AG04449 (cell line): ENCODE measurements at places on chromosomes 16 and 17.
A peak's percentile ranks its signal among the peaks of the same experiment; 100 is the strongest.

- no peak for DNase-seq
Observed at GRCh38 chr16:52953215-52953614, 99.5 kb downstream of the CHD9NB start.

DNA sequence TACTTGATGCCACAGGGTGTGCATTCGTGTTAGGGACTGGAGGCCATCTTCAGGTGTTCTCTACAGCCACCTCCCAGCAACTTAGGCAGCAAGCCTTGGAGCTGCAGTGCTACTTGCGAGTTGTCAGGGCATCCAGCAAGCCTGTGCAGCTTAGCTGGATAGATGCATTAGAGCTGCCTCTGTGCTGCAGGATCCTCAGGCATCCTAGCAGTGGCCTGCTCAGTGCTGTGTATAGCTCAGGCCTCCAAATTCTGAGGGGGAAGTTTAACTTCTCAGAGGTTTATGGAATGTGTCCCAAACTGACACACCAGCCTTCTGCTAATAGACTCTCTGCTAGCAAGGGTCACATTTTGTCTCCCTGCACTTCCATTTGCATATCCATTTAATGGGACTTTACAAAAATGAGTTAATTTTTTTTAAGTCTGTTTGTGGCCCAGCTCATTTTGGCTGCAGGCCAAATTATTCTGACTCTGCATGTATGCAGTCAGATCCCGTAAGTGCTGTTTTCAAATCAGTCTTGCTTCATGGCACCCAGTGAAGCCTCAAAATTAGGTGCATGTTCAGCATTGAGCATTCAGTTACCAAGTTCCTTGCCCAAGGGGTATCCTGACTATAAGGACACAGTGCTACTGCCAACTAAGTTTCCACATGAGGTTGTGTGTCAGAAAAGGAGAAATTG is 6.8 kb downstream of the GABARAPL2 start:
- DNase-seq = no peak

DNA sequence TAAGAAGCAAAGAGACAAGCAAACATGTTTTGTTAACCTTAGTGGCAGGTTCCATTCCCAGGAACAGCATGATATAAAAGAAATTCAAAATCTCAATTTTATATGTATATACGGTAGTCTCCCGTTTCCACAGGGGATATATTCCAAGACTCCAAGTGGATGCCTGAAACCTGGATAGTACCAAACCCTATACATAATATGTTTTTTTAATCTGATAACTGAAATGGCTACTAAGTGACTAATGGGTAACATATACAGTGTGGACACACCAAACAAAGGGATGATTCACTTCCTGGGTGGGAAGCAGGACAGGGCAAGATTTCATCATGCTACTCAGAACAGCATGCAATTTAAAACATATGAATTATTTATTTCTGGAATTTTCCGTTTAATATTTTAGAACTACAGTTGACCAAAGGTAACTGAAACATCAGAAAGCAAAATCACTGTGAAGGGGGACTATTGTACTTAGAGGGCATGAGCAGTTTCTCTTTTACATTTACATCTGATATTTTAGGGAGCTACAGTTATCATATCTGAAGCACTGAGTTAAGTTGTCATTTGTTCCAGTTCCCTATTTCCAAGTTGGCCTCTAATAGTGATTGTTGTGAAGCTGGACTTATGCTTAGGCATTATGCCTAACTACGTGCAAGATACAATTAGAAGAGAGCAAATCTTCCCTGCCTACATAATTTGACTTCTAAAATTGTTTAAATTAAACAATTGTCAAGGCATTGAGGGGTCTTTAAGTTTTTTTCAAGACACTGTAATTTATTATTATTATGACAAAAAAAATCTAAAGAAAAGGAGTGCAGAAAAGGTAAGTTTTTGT is 34.1 kb upstream of the ABCA6 start:
- peak; percentile 40 for DNase-seq

DNA sequence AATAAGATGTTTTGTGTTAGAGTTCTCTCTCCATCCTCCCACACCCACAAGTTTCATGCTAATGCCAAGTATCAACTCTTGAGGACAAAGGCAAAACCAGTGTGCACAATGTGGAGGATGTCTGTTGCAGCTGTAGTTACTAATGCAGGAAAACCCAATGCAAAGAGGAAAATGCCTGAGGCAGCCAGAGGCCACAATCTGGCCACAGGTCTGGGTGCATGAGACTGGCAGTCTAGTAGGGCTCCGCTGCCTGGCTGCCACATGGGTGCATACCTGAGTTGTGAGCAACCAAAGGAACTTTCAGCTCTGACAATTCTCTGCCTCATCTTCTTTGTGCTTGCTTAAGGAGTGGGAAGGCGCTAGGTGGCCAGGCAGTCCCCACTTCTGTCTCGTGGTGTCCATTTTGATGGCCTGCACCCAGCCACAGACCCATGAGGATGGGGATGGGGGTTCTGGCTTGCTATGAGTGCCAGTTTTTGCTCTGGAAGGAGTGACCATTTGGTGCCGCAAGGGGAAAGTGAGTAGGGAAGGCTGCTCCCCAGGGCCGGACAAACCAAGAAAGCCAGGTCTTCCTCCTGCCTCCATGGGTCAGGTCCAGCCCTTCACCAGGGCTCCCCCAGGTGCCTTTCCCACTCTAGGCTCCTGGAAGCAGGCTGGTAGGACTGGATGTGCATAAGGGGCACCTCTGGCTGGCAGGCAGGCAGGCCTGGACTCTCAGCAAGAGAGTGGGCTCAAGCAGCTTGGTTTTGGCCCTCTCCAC is 4.2 kb upstream of the GFOD2 start:
- DNase-seq = peak; percentile 42

- DNase-seq = no peak
Observed at GRCh38 chr17:45920083-45920482, 25.7 kb downstream of the MAPT start.

GRCh38 chr17:55873017-55873758 is 122.3 kb downstream of the PCTP start:
- DNase-seq = no peak

GRCh38 chr16:51305337-51305736 is 154.3 kb upstream of the SALL1 start:
- DNase-seq = no peak

GRCh38 chr17:61179380-61179806 is 220.2 kb upstream of the TBX2 start:
- no peak for DNase-seq

DNA sequence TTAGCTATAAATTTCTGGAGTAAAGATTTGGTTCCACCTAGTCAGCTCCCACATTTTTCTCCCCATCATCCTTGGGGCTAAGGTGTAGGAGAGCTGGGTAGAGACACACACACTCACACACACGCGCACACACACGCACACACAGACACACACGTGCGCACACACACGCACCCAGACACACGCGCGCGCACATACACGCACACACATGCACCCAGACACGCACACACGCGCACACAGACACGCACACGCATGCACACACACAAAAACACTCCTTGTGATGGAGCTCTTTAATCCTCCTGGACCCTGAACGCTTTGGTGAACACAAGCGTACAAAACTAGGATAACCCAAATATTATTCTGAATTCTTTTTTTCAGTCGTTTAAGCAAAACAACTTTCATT is 253.6 kb downstream of the C16orf95 start:
- no peak for DNase-seq
